Lower leg skin (tissue), 4 donors: ENCODE measurements at places on chromosomes 1 and 21. TPM values are rescaled to one million over a fixed set of nuclear protein-coding genes. Genes with fewer than 3 reads are reported as not detected.

DNA sequence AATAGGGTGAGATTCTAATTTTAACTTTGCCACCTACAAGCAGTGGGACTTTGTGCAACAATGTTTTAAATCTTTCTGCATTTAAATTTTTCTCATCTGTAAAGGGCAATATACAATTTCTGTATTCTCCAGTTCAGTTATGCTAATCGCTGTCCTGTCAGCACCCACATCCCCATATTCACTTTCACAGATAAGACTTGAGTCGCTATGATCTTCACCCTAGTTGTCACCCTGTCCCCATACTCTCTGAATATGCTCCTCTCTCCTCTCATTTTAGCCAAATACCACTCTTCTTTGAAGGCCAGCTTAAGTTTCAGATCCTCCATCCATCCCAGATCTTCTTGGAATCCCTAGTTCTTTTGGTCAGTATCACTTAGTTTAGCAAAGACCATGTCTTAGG, 8.8 kb downstream of the DDR2 start:
- DNase-seq: no peak

DNA sequence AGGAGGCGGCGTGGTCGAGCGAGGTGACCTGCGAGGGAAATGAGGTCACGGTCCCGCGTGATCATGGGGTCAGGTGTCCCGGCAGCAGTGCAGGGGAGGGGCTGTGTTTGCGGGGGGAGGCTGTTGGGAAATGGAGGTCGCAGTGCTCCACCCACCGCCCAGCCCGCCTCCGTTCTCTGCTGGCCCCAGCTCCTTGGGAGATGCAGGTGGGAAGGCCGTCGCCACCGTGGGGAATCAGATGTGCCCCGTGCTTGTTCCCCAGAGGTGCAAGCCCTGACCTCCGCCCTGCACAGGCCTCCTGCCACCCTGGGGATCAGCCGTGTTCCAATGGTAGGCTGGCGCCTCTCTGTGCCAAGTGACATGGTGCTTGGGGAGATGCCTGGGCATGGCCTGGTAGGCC, 95.7 kb downstream of the PRDM16 start:
- DNase-seq: no peak

- no peak for DNase-seq
These were observed 10.3 kb downstream of the GPR25 start for GRCh38 chr1:200883118-200883517.

DNA sequence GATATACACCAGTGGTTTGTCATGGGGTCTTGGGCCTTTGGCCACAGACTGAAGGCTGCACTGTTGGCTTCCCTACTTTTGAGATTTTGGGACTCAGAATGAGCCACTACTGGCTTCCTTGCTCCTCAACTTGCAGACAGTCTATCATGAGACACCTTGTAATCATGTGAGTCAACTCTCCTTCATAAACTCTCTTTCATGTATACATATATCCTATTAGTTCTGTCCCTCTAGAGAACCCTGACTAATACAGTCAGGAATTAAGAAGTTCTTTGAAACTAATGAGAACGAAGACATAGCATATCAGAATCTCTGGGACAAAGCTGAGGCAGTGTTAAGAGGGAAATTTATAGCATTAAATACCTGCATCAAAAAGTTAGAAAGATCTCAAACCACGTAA, 110.8 kb downstream of the SLC5A9 start:
- DNase-seq: no peak

DNA sequence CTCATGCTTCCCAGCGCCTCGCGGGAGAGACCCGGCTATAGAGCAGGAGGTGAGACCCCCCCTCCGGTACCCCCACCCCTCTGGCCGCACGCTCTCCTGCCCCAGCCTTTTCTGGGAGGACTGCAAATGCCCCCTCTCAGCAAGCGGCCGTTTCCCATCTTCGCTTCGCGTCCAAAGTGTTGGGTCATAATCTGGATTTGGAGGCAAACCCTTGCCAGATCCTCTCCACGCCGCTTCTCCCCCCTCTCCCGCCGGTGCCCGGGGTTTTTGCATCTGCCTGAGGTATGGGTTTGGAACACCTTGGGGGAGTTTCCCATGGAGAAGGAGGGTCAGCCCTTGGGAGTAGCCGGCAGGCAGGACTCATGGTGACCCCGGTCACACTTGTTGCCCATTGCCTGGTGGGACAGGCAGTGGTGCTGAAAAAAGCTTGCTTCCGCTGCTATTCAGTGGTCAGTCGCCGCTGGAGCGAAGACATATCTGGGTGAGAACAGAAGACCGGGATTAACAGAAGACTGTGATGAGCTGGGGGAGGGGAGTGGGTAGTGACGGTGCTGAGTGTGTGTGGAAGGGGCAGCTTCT, 935 bp downstream of the KCNK2 start:
- no peak for DNase-seq

- DNase-seq: no peak
These were observed 3.0 kb downstream of the HECTD3 start for GRCh38 chr1:45008076-45008475.

- no peak for DNase-seq
These were observed 28.4 kb upstream of the LHX4 start for GRCh38 chr1:180201451-180202200.

DNA sequence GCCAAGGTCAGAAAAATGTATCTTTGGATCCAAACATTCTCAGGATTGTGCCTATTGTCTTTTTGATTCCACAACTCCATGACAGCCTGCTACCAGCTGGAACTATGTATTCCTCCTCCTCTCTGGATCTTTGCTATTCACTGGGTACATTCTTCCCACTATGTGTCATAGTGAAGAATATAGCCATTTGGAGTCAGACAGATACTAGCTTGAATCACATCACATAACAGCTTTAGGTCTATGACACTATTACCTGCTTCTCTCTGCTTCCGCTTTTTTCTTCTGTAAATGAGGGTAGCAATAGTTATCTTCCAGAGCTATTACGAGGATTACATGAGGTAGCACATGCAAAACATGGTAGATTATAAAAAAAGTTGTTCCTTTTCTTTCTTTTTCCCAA, 5.4 kb upstream of the EXO1 start:
- DNase-seq: no peak

DNA sequence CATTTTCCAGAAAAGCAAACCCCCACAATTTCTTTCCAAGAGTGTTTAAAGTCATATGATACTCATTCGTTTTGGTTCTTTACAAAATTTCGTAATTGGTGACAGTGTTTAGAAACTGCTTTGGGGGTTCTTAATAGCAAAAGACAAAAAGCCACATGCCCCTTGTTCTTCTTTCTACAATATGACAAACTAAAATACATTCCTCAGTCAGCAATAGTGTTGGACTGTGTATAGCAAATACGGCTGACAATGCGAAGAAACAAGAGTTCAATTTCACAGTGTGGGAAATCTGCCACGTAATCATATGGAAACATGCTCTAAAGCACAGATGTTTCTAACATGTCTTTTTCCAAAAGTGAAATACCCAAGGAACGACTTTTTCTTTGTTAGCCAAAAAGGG, 7.6 kb upstream of the IFNAR1 start:
- DNase-seq: no peak

DNA sequence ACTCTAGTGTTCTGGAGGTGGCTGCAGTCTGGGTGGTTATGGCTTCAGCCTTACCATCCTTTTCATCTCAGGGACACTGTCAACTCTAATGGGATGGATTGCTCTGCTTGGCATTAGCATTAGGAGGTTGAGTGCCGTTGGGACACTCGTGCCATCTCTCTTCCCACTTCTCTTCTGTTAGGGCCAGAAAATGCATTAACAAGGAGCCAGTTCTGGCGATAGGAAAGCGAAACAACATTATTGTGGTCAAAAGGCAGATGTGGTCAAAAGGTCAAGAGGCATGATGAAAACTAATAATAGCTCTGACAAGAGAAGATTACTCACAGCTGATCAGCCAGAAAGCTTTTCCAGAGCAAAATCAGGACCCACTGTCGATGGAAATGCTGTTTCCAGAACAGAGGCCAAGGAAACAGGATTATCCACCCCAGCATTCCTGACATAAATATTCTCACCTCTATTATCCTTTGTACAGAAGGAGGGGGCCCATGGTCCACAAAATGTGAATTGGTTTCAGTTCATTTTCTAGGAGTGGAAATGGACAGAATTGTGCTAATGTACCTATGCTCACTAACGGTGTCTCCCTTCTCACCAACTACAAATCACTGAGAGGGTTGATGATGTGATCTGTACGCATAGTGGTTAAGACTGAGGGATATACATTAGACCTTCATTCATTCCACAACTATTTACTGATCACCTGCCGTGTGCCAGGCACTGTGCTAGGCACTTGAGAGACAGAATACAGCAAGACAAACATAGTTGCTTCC, 72.0 kb downstream of the ST6GALNAC5 start:
- DNase-seq: no peak

GRCh38 chr1:46131712-46132528, 509 bp downstream of the PIK3R3 start:
- no peak for DNase-seq

GRCh38 chr1:19000065-19000464, 43.6 kb upstream of the IFFO2 start:
- DNase-seq: no peak

DNA sequence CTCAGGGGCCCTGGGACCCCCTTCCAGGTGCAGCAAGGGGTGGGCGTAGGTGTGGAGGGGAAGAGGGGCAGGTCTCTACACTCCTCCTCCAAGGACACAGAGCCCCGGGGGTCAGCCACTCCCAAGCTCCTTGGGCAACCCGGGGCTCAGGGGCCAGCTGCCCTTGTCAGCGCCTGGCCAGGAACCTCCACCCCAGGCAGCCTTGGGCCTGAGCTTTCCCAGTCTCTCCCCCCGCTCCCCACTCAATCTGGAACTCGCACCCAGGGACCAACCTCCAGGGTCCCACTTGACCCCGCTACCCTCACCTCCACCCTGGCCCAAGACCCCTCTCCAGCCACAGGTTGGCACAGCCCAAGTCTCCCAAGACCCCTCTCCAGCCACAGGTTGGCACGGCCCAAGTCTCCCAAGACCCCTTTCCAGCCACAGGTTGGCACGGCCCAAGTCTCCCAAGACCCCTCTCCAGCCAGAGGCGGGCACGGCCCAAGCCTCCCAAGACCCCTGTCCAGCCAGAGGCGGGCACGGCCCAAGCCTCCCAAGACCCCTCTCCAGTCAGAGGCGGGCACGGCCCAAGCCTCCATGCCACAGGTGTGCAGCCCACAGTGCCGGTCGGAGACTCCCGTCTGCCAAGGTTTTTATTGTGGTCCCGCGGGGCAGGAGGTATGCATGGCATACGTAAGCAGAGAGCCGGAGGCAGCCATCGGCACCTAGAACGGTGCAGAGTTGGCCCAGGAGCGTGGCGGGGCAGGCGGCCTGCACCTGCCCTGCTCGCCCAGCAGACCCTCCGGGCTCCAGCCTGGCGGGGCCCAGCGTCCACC, 3.0 kb downstream of the TNFRSF4 start:
- DNase-seq: no peak

GRCh38 chr1:109984190-109984455, 442 bp upstream of the AHCYL1 start:
- DNase-seq: no peak

DNA sequence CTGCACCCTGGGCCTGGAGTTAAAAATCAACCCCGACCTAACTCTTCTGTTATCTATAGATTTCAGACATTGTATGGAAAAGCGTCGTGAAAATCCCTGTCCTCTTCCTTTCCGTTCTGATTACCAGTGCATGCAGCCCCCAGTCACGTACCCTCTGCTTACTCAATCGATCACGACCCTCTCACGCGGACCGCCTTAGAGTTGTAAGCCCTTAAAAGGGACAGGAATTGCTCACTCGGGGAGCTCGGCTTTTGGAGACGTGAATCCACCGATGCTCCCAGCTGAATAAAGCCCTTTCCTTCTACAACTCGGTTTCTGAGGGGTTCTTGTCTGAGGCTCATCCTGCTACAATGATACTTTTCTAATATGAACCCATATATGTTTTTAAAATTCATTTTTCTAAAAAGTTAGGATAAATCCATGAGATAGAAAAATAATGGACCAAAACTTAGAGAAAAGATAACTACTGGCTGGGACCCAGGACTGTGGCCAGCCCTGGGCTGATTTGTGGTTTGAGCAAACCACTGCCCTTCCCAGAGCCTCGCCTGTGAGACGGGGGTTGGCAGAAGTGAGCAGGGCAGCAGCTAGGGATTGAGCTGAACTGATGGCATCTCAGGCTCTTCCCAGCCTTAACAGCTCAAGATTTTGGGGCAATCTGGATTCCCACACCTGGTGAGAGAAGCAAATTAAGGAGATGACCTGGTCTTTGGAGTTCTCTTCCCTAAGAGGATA, 5.0 kb downstream of the UQCRHL start:
- no peak for DNase-seq

DNA sequence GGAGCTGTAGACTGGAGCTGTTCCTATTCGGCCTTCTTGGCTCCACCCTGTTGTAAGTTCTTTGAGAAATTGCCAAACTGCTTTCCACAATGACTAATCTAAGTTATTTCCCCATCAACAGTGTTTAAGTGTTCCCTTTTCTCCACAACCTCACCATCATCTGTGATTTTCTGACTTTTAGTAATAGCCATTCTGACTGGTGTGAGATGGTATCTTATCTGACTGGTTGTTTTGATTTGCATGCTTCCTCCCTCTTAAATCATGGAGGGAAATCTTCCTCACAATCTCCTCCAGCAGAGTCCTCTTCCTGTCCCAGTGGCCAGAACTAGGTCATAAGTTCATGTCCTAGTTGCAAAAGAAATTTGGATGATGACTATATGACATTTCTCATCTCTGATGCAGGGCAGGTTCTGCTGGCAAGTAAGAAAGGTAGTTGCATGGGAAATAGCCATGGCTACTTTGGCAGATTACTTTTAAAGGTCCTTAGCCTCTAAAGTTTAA, 294.0 kb downstream of the LRRC40 start:
- DNase-seq: no peak

- DNase-seq: no peak
These were observed 20.6 kb upstream of the RSPO1 start for GRCh38 chr1:37655274-37655673.

DNA sequence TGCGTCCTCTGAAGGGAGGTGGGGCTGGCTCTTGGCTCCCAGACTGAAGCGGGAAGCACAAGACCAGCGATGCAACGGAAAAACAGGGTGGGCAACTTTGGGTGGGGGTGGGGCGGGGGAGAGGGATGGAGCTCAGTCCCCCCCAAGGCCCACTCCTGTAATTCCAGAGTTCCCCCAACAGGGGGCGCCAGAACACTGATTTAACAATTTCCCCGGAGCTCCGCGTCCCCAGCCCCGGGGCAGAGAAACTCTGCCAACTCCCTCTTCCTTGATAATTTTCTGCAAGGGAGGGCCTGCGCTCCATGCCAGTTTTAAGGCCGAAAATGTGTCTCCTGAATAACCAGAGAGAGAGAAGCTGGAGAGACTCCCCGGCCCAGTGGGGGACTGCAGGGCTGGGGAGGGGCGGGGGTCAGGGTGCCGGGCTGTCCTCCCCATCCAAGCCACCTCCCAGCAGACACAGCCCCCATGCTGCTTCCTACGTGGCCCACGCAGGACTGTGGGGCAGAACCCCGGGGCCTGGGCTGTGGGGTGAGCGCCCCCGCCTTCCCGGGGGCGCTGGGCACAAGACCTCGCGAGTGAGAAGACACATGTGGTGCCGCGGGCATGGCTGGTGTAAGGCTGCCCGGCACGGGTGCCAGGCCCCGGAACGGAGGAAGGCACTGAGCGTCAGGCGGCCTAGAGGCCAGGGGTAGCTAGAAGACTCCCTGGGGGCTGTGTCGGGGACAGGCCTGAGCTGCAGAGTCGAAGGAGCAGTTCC, 51.4 kb downstream of the KIF21B start:
- peak; percentile 40 for DNase-seq

Gene RNU1-2
- total RNA-seq: under 0.01 TPM

Gene CHRM3
- total RNA-seq: 1.9 TPM

Gene ADORA3
- total RNA-seq: 1.5 TPM

Gene OR14K1
- total RNA-seq: not detected

Gene ZSCAN20
- 3.2 TPM for total RNA-seq

Gene IGSF9
- total RNA-seq: 18.8 TPM

Gene SYTL1
- 218 TPM for total RNA-seq

Gene OPRD1
- total RNA-seq: not detected

Gene SPRR1A
- total RNA-seq: not detected

Gene CADM3
- 11.0 TPM for total RNA-seq

Gene OLFML3
- 22.2 TPM for total RNA-seq
